Activated CD8-positive, alpha-beta memory T cell treated with anti-CD3 and anti-CD28 coated beads for 48 hours (primary cell): ENCODE measurements at places on chromosomes 16 and 17.

- DNase-seq: no peak
These were observed 7.1 kb upstream of the LASP1NB start for GRCh38 chr17:38918129-38918913.

DNA sequence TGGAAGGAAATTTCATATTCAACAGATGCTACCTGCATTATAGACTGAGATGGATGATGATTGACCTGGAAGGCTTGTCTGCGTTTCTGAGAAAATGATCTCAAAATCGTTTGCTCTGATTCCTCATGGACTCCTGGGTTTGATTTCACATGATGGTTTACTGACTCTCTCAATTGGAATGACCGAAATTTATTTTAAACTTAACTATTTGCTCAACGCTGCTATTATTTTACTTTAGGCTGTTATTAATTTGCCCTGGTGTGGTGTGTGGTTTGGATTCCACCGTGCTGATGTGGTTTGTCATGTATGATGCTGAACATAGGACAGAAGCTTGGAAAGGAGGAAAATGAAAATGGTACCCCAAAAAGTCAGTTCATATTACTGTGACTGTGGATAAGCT is 37.3 kb upstream of the ELAC2 start:
- DNase-seq: no peak

- no peak for DNase-seq
These were observed 30.1 kb downstream of the CIITA start for GRCh38 chr16:10906914-10907756.

GRCh38 chr17:77778636-77779489 is 179.6 kb upstream of the TNRC6C start:
- no peak for DNase-seq
